ENCODE measurements at places on chromosomes 3 and 15. TPM values are rescaled to one million over a fixed set of nuclear protein-coding genes. Genes with fewer than 3 reads are reported as not detected.

DNA sequence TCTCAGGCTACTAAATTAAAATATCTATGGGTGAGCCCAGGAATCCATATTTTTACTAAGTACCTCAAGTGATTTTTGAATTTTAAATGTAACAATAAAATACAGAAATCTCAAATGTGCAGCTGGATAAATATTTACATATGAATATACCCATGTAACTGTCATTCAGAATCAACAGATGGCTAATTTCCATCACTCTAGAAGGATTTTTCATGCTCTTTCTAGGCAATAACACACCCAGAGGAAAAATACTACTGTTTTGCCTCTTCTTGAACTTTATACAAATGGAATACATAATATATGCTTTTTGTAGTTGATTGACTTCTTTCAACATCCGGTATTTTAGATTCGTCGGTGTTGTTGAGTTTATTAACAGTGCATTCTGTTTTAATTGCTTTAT is 601.3 kb upstream of the NECTIN3 start:
- no peak for DNase-seq

GRCh38 chr3:42786212-42786611 is 13.2 kb upstream of the CCDC13 start:
- DNase-seq: no peak

The LYZL4 gene
- 0.84 TPM for total RNA-seq

- DNase-seq: no peak
Observed at GRCh38 chr15:70376031-70376928, 278.6 kb upstream of the TLE3 start.

- no peak for DNase-seq
Observed at GRCh38 chr15:72850833-72851232, 67.3 kb upstream of the ADPGK start.

DNA sequence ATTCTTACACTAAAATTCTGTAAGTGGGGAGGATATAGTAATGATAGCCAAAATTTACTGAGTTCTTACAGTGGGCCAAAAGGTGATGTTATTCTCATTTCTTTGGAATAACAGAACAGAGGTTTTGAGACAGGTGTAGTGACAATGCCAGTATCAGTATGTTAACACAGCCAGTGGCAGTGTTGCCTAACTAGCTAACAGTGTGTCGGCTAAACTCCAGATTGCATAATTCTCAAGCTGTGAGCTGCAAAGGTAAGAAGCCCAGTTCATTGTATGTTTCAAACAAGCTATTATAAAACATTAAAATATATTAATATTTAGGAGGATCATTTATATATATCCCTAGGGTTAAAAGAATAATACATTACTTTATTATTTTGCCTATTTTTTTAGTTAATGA is 920 bp downstream of the SLC15A2 start:
- no peak for DNase-seq

DNA sequence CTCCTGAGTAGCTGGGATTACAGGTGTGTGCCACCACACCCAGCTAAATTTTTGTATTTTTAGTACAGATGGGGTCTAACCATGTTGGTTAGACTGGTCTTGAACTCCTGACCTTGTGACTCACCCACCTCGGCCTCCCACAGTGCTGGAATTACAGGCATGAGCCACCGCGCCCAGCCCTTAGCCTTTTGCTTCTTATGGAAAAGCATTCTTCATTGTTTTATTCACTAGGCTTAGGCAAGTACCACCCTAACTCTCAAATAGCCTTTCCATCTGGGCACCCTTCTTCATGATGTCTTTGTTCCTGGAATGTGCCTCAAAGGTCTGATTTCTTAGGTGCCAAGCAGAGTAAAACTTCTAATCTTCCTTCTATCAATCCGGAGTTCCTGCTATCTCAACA is 641.8 kb downstream of the FHIT start:
- DNase-seq: no peak

DNA sequence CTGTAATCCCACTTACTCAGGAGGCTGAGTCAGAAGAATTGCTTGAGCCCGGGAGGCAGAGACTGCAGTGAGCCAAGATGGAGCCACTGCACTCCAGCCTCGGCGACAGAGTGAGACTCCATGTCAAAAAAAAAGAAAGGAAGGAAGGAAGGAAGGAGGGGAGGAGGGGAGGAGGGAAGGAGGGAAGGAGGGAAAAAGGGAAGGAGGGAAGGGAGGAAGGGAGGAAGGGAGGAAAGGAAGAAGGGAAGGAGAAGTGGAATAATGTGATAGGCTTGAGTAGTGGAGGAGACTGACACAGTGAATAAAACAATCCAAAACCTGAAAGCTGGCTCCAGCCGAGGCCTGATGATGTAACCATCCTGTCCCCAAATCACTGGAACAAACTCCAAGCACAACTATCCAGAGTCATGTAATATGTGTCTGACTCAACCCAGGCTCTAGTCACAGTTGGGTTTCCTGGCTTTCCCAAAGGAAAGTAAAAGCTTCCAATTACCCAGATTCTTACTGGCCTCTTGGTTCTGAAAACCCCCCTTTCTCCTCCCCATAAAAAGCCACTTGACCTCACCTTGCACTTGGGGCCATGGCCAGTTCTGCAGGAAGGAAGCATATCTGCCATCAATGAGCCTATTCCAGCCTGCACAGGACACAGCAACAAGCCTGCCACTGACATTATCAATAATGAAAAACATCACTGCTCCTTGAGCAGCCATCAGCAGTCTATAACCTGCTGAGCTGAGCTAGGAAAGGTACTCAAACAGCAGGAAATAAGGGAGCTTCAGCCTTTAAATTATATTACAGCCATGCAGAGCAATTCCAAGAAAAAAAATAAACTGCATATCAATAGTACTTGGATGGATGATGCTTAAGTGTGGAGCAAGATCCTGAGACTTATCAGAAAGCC is 48.3 kb downstream of the MB21D2 start:
- DNase-seq: no peak

GRCh38 chr15:69141286-69141701 is 19.1 kb upstream of the GLCE start:
- DNase-seq: no peak

DNA sequence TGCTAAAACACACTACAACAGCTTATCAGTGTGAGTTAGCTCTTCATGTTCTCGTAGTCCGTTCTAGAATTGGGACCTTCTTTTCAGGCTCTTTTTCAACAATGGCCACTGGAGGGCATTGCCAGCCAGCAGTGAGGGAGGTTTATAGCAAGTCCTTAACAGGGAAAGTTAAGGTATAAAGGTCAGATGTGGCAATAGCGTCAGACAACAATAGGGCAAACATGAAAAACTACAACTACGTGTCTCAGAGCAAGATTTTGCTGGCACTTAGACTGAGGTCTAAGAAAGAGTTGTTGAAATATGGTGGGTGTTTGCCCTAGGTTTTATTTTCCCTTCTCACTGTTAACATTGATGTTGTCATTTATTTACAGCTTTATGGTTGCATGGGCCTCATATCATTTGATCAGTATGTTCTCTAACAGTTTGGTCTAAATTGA is 161.4 kb downstream of the GMNC start:
- no peak for DNase-seq
